ENCODE measurements at places on chromosomes 3 and 15. TPM values are rescaled to one million over a fixed set of nuclear protein-coding genes. Genes with fewer than 3 reads are reported as not detected.
A peak's percentile ranks its signal among the peaks of the same experiment; 100 is the strongest.

DNA sequence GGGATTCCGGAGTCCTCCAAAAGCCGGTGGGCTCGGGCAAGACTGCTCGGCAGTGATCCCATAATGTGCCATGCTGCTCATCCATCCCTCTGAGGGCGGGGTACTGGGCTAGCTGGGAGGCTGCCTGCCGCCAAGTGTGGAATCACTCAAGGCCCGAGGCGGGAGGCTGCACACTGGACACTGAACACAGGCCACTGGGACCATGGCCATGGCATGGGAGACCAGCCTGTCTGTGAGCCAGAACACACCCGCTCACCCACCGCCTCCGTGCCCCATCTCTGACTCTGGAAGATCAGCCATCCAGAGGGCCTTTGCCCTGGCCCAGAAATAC is 1.4 kb downstream of the C3orf22 start:
- DNase-seq: peak; percentile 38

SLC9C1 gene
- total RNA-seq: not detected

GRCh38 chr3:123244128-123244527 is 42.4 kb downstream of the SEC22A start:
- no peak for DNase-seq

PPM1L gene
- total RNA-seq: 14.9 TPM

LRRIQ4 gene
- not detected for total RNA-seq

PGBD4 gene
- total RNA-seq: 1.5 TPM

SLC6A20 gene
- 4.2 TPM for total RNA-seq

C3orf80 gene
- 1.2 TPM for total RNA-seq

NLGN1 gene
- 3.9 TPM for total RNA-seq

DNA sequence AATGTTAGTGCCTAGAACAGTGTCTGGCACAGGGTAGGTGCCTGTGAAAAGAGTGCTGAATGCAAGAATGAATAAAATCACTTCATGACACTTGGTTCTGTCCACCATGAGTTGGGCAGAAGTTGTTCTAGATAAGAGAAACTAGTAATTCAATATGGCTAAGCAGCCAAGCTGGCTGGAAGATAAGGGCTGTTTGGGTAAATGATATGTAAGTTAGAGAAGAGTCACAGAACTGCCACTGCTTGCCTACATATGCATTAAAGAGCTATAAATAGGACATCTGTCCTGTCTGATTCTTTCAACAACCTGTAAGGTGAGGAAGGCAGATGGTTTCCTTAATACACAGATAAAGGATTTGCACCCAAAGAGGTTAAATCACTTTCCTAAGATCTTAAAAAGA is 13.1 kb downstream of the MTMR10 start:
- DNase-seq: no peak

ZNF620 gene
- 6.4 TPM for total RNA-seq

LRRC2 gene
- total RNA-seq: 1.2 TPM

GRCh38 chr3:188243124-188243795 is 89.3 kb downstream of the LPP start:
- no peak for DNase-seq

DNA sequence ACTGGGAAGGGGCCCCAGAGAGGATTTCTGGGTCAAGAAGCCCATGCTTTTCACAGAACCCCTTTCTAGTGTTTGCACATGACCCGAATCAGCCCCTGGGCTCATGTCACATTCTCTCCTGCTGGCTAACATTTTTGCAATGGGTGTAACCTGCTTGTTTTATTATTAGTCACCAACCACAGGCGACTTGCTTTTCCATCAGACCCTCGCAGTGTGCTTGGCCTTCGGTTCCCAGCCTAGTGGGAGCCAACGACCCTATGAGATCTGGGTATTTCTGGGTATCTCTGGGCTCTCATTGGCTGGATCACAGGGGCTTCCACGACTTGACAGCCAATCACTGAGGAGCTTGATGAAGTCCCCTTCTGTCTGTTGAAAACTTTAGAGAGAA is 11.0 kb upstream of the FBLN2 start:
- no peak for DNase-seq

RHOA gene
- total RNA-seq: 601 TPM

DNA sequence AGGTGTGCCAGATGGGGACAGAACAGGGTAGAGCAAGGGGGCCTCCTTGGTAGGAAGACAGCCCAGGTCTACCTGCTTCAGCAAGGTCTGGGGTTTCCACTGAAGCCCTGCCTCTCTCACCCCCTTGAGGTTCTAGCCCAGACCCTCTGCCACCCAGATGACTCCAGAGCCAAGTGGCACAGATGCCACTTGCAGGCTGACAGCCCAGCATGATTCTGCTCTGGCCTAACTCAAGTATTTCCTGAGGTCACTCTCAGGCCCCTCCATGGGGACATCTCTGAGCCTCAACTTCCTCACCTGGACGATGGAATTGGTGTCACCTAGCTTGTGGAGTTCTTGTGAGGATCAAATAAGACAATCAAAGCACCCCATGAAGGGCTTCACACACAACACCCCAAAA is 23.9 kb downstream of the PLXNB1 start:
- DNase-seq: no peak

- no peak for DNase-seq
Measured at GRCh38 chr3:80227216-80227615, 459.4 kb upstream of the ROBO1 start.

All from lower lobe of right lung (tissue), 2 donors.